Activated T-helper 1 cell treated with anti-CD3 and anti-CD28 coated beads, Interleukin-12 subunit alpha, Interleukin-12 subunit beta, Interleukin-2, Interleukin-4 antibody, amounts not matched to agents 30 ng/mL and 10 ng/mL and 1 ng/mL, durations not matched to agents 14 hours and 24 hours and 36 hours (primary cell): ENCODE measurements at places on chromosomes 2 and 18. TPM values are rescaled to one million over a fixed set of nuclear protein-coding genes. Genes with fewer than 3 reads are reported as not detected.

CYP26B1 gene
- not detected in 2 replicates for total RNA-seq

DNA sequence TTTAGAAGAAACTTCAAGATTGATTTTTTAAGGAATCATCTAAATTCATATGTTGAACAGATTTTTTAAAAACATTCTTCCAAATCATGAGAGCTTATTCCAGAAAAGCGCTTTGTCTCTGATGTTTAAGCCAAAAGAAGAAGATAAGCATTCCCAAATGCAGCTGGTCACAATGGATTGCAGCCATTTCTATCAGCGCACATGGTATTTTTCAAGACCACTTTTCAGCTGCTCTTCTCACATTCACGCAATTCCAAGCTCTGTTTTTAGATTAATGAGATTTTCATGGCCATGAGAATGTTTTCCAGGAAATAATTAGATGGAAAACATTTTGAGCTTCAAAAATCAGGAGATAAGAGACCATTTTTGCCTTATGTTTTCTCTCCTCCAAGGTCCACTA lies 8.7 kb downstream of the OSBPL1A start:
- H3K36me3 ChIP-seq: no peaks in the 10 kb centered on the region
- H3K4me1 ChIP-seq: no peaks in the 10 kb centered on the region
- no peak for DNase-seq
- H3K27ac ChIP-seq: no peak overlapping the region

- H3K4me1 ChIP-seq: peaks cover 73% of the 10 kb centered on the region
- no peaks in the 10 kb centered on the region for H3K27me3 ChIP-seq
- H3K27ac ChIP-seq: peak overlapping the region; percentile 80
These were observed 47.1 kb upstream of the PLB1 start for GRCh38 chr2:28448793-28449100.

DNA sequence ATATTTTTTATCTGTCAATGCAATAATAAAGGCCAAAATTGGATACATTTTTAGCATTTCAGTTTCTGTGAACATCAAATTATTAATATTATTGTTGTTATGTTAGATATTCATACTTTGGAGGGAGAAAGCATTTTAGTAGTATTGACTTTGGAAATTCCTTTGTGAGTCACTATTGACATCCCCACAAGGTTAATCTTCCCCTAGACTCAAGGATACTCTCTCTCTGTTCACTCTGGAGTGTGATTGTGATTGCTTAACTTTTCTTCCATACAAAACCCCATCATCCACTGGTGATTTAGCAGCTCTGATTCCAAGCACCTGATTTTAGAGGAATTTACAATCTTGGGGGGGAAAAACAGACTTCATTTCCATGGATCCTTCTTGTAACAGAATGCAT lies 352.0 kb downstream of the THSD7B start:
- H3K27me3 ChIP-seq: no peaks in the 10 kb centered on the region
- H3K27ac ChIP-seq: no peak overlapping the region
- H3K36me3 ChIP-seq: no peaks in the 10 kb centered on the region
- no peak overlapping the region for H3K4me3 ChIP-seq
- no peak for DNase-seq

ASTL gene
- total RNA-seq: 2.0 and 2.9 TPM in 2 replicates

- no peak for DNase-seq
- no peaks in the 10 kb centered on the region for H3K4me1 ChIP-seq
- no peaks in the 10 kb centered on the region for H3K27me3 ChIP-seq
- no peak overlapping the region for H3K4me3 ChIP-seq
These were observed 352.1 kb upstream of the ZNF521 start for GRCh38 chr18:25704071-25704470.

GRCh38 chr2:170823088-170823897 lies 6.6 kb downstream of the GAD1 start:
- DNase-seq: no peak
- no peak overlapping the region for H3K4me3 ChIP-seq
- H3K36me3 ChIP-seq: peaks cover 2% of the 10 kb centered on the region
- H3K27me3 ChIP-seq: peaks cover 79% of the 10 kb centered on the region
- no peak overlapping the region for H3K27ac ChIP-seq

GALNT13 gene
- not detected in 2 replicates for total RNA-seq

DNA sequence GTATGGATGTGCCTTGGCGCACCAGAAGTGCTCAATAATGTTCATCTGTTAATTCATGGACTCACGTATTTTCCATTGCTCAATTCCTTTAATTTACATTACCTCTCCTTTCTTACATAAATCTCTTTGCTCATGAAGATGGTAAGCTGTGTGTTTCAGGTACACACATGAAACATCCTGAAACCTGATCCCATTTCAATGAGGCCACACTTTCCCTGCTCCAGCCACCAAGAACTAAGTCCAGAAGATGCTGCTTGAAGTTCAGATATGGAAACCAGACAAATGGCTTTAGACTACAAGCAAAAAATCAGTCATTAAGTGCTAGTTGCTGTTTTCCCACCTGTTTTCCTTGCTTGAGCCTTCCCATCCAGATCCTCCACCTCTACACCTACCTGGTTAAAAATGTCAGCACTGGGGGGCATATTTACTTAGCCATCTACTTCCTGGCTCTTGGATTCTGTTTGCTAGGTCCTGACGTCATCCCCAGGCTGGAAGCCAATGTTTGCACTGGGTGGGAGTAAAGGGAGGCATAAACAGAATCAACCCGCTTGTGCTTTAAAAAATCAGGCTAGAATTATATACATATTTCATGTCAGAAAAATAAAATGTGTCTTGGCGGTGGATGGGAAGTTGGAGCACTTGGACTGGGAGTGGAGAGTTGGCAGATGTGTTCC lies 309.7 kb downstream of the OSR1 start:
- H3K27me3 ChIP-seq: no peaks in the 10 kb centered on the region
- DNase-seq: no peak
- no peaks in the 10 kb centered on the region for H3K4me1 ChIP-seq
- H3K36me3 ChIP-seq: no peaks in the 10 kb centered on the region

DNA sequence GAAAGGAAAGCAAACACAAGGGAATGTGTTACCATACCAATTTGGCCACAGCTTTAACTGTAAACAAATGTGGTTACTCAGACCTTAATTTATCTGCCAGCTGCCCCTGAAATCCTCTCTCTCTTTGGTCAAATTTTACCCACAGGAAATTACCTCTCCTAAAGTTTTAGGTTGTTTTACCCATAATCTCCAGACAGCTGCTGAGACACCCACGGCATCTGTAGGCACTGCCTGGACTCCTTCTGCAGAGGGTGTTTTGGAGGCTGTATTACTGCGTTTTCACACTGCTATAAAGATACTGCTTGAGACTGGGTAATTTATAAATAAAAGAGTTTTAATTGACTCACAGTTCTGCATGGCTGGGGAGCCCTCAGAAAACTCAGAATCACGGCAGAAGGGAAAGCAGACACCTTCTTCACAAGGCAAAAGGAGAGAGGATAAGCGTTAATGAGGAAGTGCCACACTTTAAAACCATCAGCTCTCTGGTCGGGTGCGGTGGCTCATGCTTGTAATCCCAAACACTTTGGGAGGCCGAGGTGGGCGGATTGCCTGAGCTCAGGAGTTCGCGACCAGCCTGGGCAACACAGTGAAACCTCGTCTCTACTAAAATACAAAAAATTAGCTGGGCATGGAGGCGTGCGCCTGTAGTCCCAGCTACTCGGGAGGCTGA lies 677.5 kb upstream of the FSHR start:
- H3K27me3 ChIP-seq: no peaks in the 10 kb centered on the region
- H3K36me3 ChIP-seq: no peaks in the 10 kb centered on the region
- no peak for DNase-seq

- no peak overlapping the region for H3K27ac ChIP-seq
- no peak overlapping the region for H3K4me3 ChIP-seq
- H3K4me1 ChIP-seq: peaks cover 12% of the 10 kb centered on the region
- no peak for DNase-seq
These were observed 135.5 kb upstream of the CXCR4 start for GRCh38 chr2:136253288-136254004.

DNA sequence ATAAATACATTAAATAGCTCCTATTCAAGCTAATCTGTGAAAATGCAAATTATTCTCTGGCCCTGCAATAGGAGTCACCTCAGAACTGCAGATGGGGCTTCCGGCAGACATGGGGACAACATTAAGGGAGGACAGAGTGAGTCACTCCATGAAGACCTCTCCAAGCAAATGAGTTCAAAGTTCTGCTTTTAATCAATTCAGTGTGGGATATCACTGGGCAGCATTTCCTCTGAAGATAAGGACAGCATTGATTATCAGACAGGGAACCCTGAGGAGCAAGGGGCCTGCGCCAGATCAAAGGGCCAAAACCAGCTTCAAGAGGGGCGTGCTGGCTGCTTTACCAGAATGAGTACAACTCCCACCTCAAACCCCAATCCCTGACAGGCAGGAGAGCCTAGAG lies 356.9 kb upstream of the KLHL29 start:
- H3K27ac ChIP-seq: no peak overlapping the region
- no peak overlapping the region for H3K4me3 ChIP-seq
- peaks cover 3% of the 10 kb centered on the region for H3K27me3 ChIP-seq
- H3K36me3 ChIP-seq: no peaks in the 10 kb centered on the region
- H3K4me1 ChIP-seq: no peaks in the 10 kb centered on the region
- DNase-seq: no peak

IL1RL2 gene
- 0.16 TPM in 1 of 2 replicates, not detected in the other for total RNA-seq

DCC gene
- not detected in 2 replicates for total RNA-seq

STK11IP gene
- total RNA-seq: 38.0 and 38.9 TPM in 2 replicates

GRCh38 chr2:31088504-31089195 lies 49.6 kb downstream of the GALNT14 start:
- no peak overlapping the region for H3K27ac ChIP-seq
- no peak overlapping the region for H3K4me3 ChIP-seq
- no peaks in the 10 kb centered on the region for H3K36me3 ChIP-seq

DNA sequence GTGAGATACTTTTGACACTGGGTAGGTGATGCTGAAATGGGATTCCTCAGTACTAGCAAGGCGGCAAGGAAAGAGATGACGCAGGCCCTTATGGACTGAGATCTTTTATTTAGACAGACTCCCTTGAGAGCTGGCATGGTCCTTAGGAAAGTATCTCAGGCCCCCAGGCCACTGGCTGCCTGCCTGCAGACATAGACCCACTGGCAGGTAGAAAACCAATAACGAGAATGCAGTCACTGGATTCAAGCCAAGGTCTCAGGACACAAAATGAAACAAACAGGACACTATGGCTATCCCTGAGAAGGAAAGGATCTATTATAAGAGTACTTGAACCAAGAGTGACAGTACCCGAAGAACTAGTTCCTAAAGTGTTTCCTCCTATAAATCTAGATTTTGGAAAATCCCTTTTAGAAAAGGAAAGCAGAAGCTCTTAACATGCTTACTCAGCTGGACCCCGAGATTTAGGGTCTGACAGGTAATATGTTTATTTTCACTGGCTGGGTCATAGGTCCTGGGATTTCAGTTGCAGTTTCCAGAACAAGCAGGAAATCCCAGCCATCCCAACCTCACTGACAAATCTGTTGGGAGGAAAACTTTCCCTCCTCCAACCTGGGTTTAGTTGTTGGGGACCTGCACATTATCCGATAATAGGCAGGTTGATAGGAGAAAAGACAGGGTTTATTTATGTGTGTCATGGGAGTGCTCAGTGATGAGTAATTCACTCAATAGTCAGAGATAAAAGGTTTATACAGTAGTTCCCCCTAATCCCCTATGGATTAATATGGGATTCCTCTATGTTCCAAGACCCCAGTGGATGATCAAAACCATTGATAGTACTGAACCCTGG lies 44.5 kb downstream of the COMMD1 start:
- H3K27me3 ChIP-seq: peaks cover 4% of the 10 kb centered on the region
- no peaks in the 10 kb centered on the region for H3K36me3 ChIP-seq
- H3K4me1 ChIP-seq: no peaks in the 10 kb centered on the region
- no peak overlapping the region for H3K4me3 ChIP-seq
- H3K27ac ChIP-seq: no peak overlapping the region

- H3K4me3 ChIP-seq: no peak overlapping the region
- no peaks in the 10 kb centered on the region for H3K36me3 ChIP-seq
- H3K4me1 ChIP-seq: peaks cover 8% of the 10 kb centered on the region
- no peak for DNase-seq
- H3K27me3 ChIP-seq: peaks cover 14% of the 10 kb centered on the region
- no peak overlapping the region for H3K27ac ChIP-seq
These were observed 25.2 kb upstream of the HPCAL1 start for GRCh38 chr2:10277293-10278028.

- DNase-seq: no peak
- H3K4me3 ChIP-seq: no peak overlapping the region
- H3K27me3 ChIP-seq: no peaks in the 10 kb centered on the region
- no peak overlapping the region for H3K27ac ChIP-seq
- H3K4me1 ChIP-seq: no peaks in the 10 kb centered on the region
These were observed 22.8 kb upstream of the LRP1B start for GRCh38 chr2:142153601-142154000.

- peaks cover 42% of the 10 kb centered on the region for H3K36me3 ChIP-seq
- no peaks in the 10 kb centered on the region for H3K27me3 ChIP-seq
- no peak overlapping the region for H3K4me3 ChIP-seq
- no peak for DNase-seq
These were observed 51.9 kb downstream of the LRPPRC start for GRCh38 chr2:43943809-43944452.

G6PC2 gene
- total RNA-seq: not detected in 2 replicates

DNA sequence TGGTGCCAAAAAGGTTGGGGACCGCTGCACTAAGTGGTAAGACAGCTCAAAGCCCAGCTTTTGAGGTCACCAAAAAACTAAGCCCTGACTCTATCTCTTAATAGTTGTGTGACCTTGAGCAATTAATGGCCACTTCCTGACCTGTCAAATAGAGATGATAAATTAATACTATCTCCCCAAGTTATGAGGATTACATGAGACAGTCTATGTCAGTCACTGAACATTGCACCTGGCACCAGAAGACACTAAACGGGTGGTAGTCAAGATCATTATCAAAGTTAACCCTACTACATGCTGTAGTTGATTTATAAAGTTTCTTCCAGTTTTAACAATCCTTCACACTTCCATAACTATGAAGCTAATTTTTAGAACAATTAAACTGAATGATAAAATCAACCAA lies 36.5 kb downstream of the STPG4 start:
- DNase-seq: no peak
- H3K27me3 ChIP-seq: peaks cover 26% of the 10 kb centered on the region
- H3K36me3 ChIP-seq: no peaks in the 10 kb centered on the region
- no peak overlapping the region for H3K27ac ChIP-seq
- H3K4me1 ChIP-seq: no peaks in the 10 kb centered on the region

DNA sequence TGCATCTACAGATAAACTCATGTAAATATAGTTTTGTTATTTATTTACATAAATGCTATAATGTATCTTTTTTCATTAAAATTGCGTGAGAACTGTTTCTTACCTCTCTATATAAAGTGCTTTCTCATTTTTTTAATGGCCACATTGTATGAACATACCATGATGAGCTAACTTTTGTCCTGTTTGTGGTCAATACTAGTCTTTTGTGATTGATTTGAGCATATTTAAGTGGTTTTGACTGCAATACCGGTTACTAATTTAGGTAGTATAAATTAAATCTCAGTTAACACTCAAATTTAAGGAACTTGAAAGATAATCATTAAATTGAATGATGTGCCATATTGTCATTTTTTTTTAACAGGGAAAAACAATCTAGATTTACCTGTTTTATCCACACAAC lies 108.2 kb downstream of the HAUS1 start:
- H3K36me3 ChIP-seq: peaks cover 27% of the 10 kb centered on the region
- DNase-seq: no peak
- H3K27me3 ChIP-seq: no peaks in the 10 kb centered on the region
- peaks cover 58% of the 10 kb centered on the region for H3K4me1 ChIP-seq
- no peak overlapping the region for H3K4me3 ChIP-seq

- H3K27ac ChIP-seq: no peak overlapping the region
- no peak for DNase-seq
- no peak overlapping the region for H3K4me3 ChIP-seq
- no peaks in the 10 kb centered on the region for H3K36me3 ChIP-seq
These were observed 99.5 kb upstream of the LMAN1 start for GRCh38 chr18:59458575-59458974.

- H3K27me3 ChIP-seq: no peaks in the 10 kb centered on the region
- H3K4me1 ChIP-seq: peaks cover 59% of the 10 kb centered on the region
- peaks cover 16% of the 10 kb centered on the region for H3K36me3 ChIP-seq
- no peak overlapping the region for H3K27ac ChIP-seq
- no peak overlapping the region for H3K4me3 ChIP-seq
These were observed 74.8 kb downstream of the RBMS1 start for GRCh38 chr2:160418853-160419252.
